ENCODE measurements at places on chromosomes 13 and 19.

DNA sequence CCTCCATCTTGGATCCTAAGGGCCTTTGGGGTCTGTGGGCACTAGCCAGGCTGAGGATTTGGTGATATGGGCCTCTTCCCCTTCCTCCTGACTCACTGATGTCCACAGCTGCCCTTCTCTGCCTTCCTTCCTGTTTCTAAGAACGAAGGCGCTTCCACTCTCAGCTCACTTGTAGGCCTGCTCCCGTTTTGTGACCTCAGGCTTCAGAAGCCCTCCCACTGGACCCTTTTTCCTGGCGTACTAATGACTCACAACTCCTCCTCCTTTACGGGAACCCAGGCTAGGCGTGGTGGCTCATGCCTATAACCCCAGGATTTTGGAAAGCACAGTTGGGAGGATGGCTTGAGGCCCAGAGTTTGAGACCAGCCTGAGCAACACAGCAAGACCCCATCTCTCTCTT is 55.6 kb downstream of the TMED1 start:
- no peaks in the 10 kb centered on the region for H3K27me3 ChIP-seq
- no peak overlapping the region for H3K27ac ChIP-seq
- DNase-seq: no peak
- H3K4me3 ChIP-seq: no peak overlapping the region
- no peaks in the 10 kb centered on the region for H3K4me1 ChIP-seq

- no peak overlapping the region for H3K27ac ChIP-seq
- no peaks in the 10 kb centered on the region for H3K27me3 ChIP-seq
- no peak for DNase-seq
- H3K4me1 ChIP-seq: no peaks in the 10 kb centered on the region
- H3K36me3 ChIP-seq: no peaks in the 10 kb centered on the region
These were observed 242.2 kb upstream of the MIR17HG start for GRCh38 chr13:91105270-91105669.

DNA sequence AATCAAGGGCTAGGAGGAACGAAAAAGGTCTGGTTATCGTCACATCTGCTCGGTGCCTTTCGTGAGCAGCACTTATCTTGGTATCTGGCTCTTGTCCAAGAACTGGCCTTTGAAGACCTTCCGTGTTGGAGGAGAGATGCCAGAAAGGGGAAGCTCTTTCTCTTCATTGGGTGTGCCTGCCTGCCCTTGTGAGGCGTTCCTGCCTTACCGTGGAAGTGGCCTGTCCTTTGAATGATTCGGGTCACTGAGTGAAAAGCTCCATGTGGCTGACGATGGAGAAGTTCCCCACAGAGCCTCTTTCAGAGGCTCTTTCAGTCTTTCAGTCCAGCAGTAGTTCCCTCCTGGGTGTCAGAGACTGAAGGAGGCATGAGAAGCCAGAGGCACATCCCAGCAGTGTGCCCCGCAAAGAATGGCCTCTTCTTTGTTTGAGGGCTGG is 121.5 kb upstream of the SLC10A2 start:
- H3K36me3 ChIP-seq: no peaks in the 10 kb centered on the region
- H3K27me3 ChIP-seq: no peaks in the 10 kb centered on the region
- H3K4me1 ChIP-seq: peaks cover 5% of the 10 kb centered on the region
- no peak overlapping the region for H3K27ac ChIP-seq

GRCh38 chr19:46862974-46863632 is 2.3 kb downstream of the ARHGAP35 start:
- peaks cover 42% of the 10 kb centered on the region for H3K4me1 ChIP-seq
- DNase-seq: peak; percentile 7
- peak overlapping the region; percentile 95 for H3K27ac ChIP-seq
- H3K27me3 ChIP-seq: no peaks in the 10 kb centered on the region
- H3K36me3 ChIP-seq: 0 out of 2 replicates have a peak, but pooled peaks cover 4% of the 10 kb centered on the region

- no peak for DNase-seq
- H3K36me3 ChIP-seq: peaks cover 63% of the 10 kb centered on the region
- H3K4me3 ChIP-seq: no peak overlapping the region
- H3K27ac ChIP-seq: peak overlapping the region; percentile 61
- H3K4me1 ChIP-seq: peaks cover 38% of the 10 kb centered on the region
These were observed 24.7 kb downstream of the IRS2 start for GRCh38 chr13:109761695-109762094.

GRCh38 chr19:6396305-6396704 is 3.3 kb upstream of the GTF2F1 start:
- H3K4me3 ChIP-seq: no peak overlapping the region
- H3K27me3 ChIP-seq: no peaks in the 10 kb centered on the region
- DNase-seq: no peak
- H3K4me1 ChIP-seq: peaks cover 3% of the 10 kb centered on the region

- DNase-seq: no peak
These were observed 145.9 kb downstream of the DACH1 start for GRCh38 chr13:71721104-71721503.

- H3K4me1 ChIP-seq: no peaks in the 10 kb centered on the region
- peaks cover 39% of the 10 kb centered on the region for H3K36me3 ChIP-seq
- no peaks in the 10 kb centered on the region for H3K27me3 ChIP-seq
These were observed 75.1 kb downstream of the URI1 start for GRCh38 chr19:30017172-30017571.

DNA sequence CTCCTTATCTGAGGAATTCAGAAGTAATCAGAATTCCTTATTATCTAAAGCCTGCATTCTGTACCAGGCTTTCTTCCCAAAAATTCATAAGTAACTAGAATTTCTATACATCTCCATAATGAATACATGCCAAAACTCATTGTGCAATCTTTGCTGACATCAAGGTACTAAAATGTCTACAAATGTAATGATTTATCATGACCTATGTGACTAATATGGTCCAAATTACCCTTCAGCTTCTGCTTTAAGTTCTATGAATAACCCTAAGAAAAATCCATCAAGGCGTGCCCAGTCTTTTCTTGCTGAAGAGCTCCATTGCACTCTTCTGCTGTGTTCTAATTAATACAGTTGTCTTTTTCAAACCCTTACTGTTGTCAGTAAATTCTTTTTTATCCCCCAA is 58.5 kb upstream of the SLITRK1 start:
- H3K4me1 ChIP-seq: peaks cover 22% of the 10 kb centered on the region
- no peak for DNase-seq
- H3K27ac ChIP-seq: peak overlapping the region; percentile 86
- H3K36me3 ChIP-seq: no peaks in the 10 kb centered on the region

GRCh38 chr13:110114316-110114715 is 192.6 kb downstream of the COL4A1 start:
- peaks cover 17% of the 10 kb centered on the region for H3K4me1 ChIP-seq
- peak overlapping the region; percentile 32 for H3K27ac ChIP-seq
- no peak overlapping the region for H3K4me3 ChIP-seq
- no peaks in the 10 kb centered on the region for H3K36me3 ChIP-seq
- no peak for DNase-seq

DNA sequence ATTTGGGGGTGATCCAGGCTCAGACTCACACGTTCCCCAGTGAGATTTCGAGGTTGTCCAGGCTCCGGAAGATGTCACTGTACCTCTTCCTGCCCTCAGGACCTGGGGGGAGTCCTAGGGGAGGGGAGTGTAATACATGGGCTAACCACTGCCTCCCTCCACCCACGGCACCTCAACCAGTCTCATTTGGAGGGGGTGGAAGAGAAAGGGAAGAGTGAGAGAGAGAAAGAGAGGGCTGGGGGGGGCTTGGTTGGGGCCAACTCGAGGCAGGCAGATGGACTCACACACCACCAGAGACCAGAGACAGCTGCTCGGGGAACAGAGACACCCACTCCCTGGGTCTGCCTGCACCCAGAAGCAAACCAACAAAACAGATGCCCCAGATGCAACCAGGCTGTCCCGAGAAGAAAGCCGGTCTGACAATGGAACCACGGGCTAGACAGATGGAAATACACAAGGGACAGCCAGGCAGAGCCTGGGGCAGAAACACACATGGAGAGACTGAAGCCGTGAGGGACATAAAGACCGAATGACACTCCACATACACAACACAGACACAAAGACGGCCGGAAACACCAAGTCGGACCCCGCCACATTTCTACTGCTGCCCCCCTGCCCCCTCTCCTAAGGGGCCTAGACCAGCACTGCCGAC is 825 bp downstream of the GMIP start:
- H3K27me3 ChIP-seq: no peaks in the 10 kb centered on the region
- peak overlapping the region; percentile 43 for H3K27ac ChIP-seq
- no peak for DNase-seq
- H3K4me3 ChIP-seq: peak overlapping the region; percentile 59
- H3K36me3 ChIP-seq: peaks cover 14% of the 10 kb centered on the region

DNA sequence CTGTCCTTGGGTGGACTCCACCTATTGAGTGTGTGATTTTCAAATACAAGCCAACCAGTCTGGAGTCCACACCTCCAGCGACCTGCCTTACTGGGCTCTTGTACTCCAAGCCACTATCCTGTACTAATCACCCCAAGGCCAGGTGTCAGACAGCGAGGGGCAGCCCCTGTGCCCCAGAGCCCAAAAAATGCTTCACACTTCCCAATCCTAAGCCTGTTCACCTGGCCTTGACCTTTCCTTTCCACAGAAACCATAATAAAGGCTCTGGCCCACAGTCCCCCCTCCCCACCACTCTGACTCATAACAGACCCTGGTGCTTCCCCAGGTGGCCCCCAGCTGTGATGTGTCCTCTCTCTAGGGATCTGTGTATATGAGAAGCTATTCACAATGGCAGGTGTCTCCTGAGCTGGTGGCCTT is 3.9 kb downstream of the CD209 start:
- H3K27ac ChIP-seq: no peak overlapping the region
- H3K4me3 ChIP-seq: no peak overlapping the region
- H3K4me1 ChIP-seq: no peaks in the 10 kb centered on the region
- no peak for DNase-seq

DNA sequence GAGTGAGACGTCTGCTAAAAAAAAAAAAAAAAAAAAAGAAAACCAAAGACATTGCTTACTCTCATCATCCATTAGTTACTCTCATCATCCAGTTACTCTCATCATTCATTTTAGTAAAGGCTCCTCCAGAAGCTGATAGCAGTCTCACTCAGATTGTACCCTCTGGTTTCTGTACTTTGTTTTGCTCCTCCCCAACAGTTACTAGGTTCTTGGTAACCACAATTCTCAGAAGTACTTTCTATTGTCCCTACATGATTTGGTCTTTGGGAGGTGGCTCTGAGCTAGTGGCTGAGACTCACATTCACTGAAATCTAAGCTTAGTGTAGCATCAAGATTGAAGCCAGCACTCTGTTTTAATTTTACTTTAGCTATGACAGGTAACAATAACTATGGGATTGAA is 14.3 kb downstream of the ERICH4 start:
- H3K27me3 ChIP-seq: peaks cover 39% of the 10 kb centered on the region
- no peaks in the 10 kb centered on the region for H3K36me3 ChIP-seq
- H3K4me3 ChIP-seq: no peak overlapping the region

- DNase-seq: no peak
- H3K36me3 ChIP-seq: no peaks in the 10 kb centered on the region
- no peak overlapping the region for H3K4me3 ChIP-seq
These were observed 1.2 kb upstream of the NKPD1 start for GRCh38 chr19:45161738-45162607.

DNA sequence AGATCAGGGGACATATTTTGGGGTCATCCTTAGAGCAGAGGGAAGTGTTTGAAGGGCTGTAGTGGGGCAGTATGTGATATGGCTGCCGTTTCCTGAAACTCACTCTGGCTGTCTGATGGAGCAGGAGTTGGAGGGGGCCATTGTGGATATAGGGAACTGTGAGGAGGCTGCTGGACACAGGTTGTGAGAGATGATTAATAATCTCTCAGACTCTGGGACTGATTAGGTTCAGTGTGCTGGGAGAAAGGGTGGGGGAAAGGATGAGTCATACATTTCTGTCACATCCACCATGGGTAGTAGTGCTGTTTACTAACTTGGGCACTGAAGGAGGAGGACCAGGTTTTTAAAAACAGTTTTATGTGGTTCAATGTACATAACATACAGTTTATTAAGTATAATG is 4.8 kb downstream of the B3GLCT start:
- H3K4me3 ChIP-seq: no peak overlapping the region
- no peak overlapping the region for H3K27ac ChIP-seq
- DNase-seq: no peak
- peaks cover 7% of the 10 kb centered on the region for H3K4me1 ChIP-seq

DNA sequence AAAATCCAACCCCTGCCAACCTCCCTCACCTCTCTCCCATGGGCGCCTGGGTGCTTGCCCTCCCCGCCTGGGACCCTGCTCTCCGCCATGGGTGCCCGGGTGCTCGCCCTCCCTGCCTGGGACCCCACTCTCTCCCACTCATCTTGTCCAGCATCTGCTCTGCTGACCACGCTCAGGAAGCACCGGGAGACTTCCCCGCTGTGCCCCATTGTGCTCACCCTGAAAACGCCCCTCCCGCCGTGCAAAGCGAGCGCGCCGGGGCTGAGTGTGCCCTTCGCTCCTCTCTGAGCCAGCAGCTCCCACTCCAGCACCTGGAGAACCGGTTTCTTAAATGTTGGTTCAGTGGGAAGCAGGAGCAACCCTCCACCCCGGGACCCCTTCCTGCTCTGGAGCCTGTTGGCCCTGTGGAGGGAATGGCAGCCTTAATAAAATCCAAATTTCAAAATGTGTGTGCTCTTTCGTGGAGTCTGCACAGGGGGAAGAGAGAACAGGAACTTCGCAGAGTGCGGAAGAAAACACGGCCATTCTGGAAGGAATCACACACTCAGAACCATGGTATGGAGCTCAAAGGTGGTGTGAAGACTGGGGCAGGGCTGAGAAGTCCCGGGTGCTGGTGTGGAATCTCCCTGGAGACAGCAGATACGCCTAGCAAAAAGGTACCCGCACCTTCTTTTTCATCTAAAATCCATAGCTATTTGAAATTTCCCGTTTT is 23.1 kb upstream of the CDC16 start:
- peaks cover 7% of the 10 kb centered on the region for H3K4me1 ChIP-seq
- H3K27me3 ChIP-seq: no peaks in the 10 kb centered on the region
- H3K27ac ChIP-seq: no peak overlapping the region
- no peak overlapping the region for H3K4me3 ChIP-seq
- H3K36me3 ChIP-seq: no peaks in the 10 kb centered on the region

- H3K27ac ChIP-seq: no peak overlapping the region
- no peak for DNase-seq
- H3K4me3 ChIP-seq: no peak overlapping the region
- H3K4me1 ChIP-seq: no peaks in the 10 kb centered on the region
- peaks cover 41% of the 10 kb centered on the region for H3K36me3 ChIP-seq
These were observed 12.3 kb upstream of the MEX3D start for GRCh38 chr19:1580382-1580781.

DNA sequence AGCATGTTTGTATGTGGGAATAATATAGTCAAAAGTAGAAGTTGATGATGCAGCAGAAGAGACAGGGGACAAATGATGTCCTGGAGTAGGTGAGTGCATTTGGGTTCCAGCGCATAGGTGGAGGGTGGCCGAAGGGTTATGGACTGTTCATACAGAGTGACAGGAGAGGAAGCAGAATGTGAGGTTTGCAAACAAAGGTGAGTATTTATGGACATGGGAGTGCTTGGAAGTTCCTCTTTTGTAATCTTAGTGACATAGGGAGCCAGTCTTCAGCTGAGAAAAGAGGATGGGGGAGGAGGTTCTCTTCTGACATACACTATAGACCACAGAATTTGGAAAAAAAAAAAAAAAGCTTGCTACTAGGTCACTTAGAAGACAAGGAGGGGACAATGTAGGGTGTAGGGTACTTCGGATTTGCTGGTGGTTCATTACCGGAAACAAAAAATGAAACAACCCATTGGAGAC is 331.6 kb downstream of the DLEU7 start:
- H3K27ac ChIP-seq: no peak overlapping the region
- no peaks in the 10 kb centered on the region for H3K27me3 ChIP-seq
- no peak overlapping the region for H3K4me3 ChIP-seq
- no peaks in the 10 kb centered on the region for H3K36me3 ChIP-seq
